ENCODE measurements at places on chromosomes 6 and 20.

GRCh38 chr6:7183707-7184106 is 75.9 kb downstream of the RREB1 start:
- no peak for DNase-seq

GRCh38 chr20:3712279-3712873 is at the start of gene SIGLEC1:
Gene SIGLEC1 (minus strand): TSS chr20:3712600. CDS start chr20:3707128, 5,472 bp downstream.
- no peak for DNase-seq

- peak; percentile 19 for DNase-seq
Measured at GRCh38 chr6:134510920-134511319, 193.0 kb upstream of the SGK1 start.

- DNase-seq = no peak
Measured at GRCh38 chr6:98560418-98560817, 274.0 kb upstream of the POU3F2 start.

- no peak for DNase-seq
Measured at GRCh38 chr20:835608-836045, 2.1 kb downstream of the FAM110A start.

DNA sequence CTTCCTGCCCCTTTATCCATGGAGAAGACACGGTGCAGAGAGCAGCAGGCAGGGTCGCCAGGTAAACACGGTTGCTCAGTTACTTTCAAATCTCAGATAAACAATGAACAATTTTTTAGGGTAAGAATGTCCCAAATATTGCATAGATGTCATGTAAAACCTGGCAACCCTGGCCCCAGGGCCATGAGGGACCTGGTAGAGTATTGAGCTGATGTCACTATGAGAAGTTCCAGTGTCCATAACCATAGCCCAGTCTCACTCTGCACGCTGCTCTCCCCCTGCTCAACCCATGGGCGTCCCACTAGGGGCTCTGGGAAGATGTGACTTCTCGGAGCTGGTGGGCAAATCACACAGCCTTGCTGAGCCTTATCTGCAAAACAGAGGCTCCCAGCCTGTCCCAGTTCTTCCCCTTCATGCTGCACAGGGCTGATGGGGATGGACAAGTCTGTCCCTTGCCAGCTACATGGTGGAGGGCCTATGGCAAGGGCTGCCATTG is 71.3 kb upstream of the TOP1 start:
- no peak for DNase-seq

DNA sequence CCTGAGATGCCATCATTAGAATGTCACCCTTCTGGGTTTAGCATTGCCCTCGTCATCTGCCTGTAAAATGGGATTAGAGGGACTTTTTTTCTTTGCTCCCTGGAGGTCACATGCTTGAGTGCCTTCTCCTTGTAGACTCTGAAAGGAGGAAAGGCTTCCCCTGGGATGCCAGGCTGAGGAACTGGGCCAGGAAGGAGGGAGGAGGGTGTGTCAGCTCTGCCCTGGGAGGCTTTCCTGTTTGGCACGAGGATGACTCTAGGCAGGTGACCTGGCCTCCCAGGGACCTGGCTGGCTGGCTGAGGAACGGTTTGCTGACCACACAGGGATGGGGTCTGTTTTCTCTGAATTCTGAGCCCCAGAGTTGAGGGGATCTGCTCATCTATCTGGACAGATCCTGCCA is 137.9 kb upstream of the RNF24 start:
- no peak for DNase-seq

- DNase-seq = no peak
Measured at GRCh38 chr6:165941786-165942185, 225.9 kb downstream of the TBXT start.

DNA sequence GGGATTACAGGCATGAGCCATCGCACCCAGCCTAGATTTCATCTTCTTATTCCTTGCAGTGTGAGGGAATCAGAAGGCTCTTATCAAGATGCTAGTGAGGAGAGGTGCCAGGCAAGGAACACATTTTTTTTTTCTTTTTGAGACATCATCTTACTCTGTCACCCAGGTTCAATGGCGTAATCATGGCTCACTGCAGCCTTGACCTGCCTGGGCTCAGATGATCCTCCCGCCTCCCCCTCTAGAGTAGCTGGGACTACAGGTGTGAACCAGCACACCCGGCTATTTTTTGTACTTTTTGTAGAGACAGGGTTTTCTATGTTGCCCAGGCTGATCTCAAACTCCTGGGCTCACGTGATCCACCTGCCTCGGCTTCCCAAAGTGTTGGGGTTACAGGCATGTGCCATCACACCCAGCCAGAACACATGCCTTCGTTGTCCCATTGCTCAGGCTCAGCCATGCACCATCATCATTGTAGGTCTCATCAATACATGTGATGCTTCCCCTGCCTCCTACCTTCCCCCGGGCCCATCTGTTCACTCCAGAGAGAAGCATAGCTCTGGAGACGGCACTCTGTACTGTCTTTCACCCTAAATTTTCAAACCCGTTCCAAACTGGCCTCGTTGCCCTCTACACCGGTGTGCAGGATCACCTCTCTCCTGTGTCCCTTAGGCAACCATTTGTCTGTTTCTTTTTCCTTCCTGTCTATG is 10.1 kb downstream of the FLOT1 start:
- DNase-seq = no peak

- DNase-seq = no peak
Measured at GRCh38 chr6:127301199-127301700, 34.6 kb downstream of the RNF146 start.

- no peak for DNase-seq
Measured at GRCh38 chr20:14385176-14385740, 47.8 kb upstream of the FLRT3 start.

- DNase-seq = no peak
Measured at GRCh38 chr6:32107406-32107805, 1.7 kb downstream of the TNXB start.

DNA sequence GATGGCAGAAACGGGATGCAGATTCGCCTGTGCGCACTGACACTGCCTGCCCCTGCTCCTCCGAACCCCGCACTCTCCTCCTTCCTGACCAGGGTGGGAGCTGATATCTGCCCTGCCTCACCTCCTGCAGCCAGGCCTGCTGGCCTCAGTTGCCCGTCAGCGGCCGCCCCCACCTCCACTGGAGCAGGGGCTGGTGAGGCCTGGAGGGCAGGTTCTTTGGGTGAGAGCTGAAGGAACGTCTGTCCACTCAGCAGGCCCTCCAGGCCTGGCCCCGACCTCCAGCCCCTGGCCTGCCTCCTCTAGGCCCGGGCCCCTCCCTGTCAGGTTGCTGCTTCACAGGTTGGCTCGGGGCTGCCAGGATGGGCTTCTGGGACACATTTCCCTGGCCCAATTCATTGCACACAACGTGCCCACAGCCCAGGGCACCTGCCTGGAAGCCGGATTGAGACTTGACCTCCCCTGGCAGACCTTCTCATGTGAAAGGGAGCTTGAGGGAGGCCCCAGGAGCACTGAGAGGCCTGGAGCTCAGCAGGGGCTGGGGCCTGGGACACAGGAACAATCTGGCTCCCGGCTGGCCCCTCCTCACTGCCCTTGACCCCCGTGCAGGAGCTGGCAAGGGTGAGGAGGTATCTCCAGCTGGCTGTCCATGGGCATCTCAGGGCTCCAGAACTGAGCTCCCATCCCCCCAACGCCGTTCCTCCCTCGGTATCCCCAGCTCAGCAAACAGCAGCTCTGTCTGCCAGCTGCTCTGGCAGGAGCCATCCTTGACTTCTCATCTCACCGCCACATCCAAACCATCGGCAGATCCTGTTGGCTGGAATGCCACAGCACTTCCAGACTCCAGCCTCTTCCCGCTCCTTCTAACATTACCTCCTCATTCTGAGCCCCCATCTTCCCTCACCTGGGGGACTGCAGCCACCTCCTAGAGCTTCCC is 39.5 kb downstream of the SPDEF start:
- DNase-seq = no peak

- DNase-seq = no peak
Measured at GRCh38 chr6:41463062-41463930, 82.9 kb upstream of the FOXP4 start.

DNA sequence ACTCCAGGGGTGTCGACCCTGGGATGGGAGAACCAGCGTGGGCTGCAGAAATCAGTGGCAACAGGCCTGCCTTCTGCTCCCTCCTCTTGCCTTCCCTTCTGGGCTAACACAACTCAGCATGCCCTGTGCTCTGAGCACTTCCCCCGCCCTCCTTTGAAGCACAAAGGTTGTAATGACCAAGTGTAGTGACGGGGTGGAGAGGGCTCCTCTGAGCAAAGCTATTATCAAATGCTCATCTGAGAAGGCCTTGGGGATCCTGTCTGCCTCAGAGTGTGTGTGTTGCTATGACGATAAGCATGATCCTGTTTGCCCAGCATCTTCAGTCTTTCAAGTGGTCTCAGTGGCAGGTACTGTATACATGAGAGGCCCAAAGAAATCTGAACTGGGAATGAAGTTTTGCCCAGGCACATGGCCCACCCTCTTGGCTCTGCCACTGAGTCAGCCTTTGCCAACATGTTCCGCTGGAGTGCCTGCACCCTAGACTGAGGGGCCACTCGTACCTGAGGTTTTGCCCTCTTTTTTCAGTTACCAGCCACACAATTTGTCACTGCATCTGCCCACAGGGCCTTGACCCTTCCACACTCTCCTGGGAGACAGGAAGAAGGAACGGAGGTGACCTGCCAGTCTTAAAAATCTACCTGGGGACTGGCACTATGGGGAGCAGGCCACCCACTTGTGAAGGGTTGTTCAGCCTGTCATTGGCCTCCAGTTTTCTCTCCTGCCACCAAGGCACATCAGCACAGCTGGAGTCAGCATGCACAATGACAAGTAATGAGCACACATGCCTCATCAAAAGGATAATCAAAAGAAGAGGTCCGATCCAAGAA is 74.5 kb downstream of the GFOD1 start:
- peak; percentile 81 for DNase-seq

GRCh38 chr6:106629103-106629858 is at the start of the genes QRSL1 and RTN4IP1:
Gene QRSL1 (plus strand): TSS chr6:106629578. CDS start chr6:106629682, 104 bp downstream.
Gene RTN4IP1 (minus strand): TSS chr6:106629498. CDS start chr6:106629021, 477 bp downstream.
- peak; percentile 89 for DNase-seq

DNA sequence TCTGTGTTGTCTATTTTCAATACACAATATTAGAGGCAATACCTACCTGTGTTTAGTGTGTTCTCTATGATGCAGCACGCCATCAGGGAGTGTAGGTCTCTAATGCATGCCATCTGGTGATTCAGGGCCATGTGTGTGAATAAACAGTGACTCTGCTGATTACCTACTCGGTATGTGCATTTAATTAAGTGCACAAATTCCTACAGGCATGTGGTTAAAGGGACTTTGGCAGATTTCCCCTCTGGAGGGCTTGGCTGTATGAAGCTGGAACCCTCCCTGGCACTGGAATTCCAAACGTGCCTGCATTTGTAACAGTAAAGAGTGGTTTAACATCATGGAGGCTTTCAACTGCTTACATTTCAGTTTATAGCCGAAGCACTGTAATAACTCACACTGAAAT is 401.5 kb upstream of the SASH1 start:
- no peak for DNase-seq

GRCh38 chr6:156865019-156865629 is 87.9 kb downstream of the ARID1B start:
- no peak for DNase-seq

- DNase-seq = no peak
Measured at GRCh38 chr6:161009991-161010390, 18.4 kb downstream of the MAP3K4 start.

DNA sequence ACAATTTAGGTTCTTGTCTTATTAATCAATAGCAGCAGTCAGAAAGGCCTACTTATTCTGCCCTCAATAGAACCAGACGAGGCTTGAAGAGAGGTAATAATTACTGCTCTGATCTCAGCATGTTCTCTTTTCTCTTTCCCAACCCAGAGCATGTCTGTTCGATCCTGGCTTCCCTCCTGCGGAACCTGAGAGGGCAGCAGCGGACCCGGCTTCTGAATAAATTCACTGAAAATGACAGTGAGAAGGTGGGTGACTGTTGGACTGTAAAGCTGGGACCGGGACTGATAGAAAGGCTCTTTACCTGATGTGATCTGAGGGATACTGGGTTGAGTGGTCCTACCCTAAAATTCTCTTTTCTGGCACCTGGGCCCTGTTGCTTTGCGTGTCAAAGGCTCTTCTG is 63.0 kb upstream of the VSTM2L start:
- no peak for DNase-seq

GRCh38 chr6:155377061-155377460 is 62.8 kb upstream of the TFB1M start:
- DNase-seq = no peak

GRCh38 chr20:50788045-50788991 is 6.5 kb upstream of the BCAS4 start:
- DNase-seq = no peak

GRCh38 chr6:67757465-67758033 is 877.5 kb upstream of the ADGRB3 start:
- no peak for DNase-seq
